ENCODE measurements at places on chromosomes 12 and 14. TPM values are rescaled to one million over a fixed set of nuclear protein-coding genes. Genes with fewer than 3 reads are reported as not detected.

DNA sequence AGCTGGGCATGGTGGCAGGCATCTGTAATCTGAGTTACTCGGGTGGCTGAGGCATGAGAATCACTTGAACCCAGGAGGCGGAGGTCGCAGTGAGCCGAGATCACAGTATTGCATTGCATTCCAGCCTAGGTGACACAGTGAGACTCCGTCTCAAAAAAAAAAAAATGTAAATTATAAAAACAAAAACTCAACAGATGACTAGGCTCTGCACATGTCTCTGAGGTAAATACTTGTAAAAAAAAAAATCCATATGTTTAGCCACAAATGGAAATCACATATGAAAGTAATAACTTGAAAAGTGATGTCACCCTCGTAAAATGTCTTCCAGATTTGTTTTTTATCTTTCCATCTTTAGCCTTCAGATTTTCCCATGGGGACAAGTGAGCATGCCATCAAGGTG, 85.0 kb downstream of the KICS2 start:
- peak; percentile 4 for DNase-seq

DNA sequence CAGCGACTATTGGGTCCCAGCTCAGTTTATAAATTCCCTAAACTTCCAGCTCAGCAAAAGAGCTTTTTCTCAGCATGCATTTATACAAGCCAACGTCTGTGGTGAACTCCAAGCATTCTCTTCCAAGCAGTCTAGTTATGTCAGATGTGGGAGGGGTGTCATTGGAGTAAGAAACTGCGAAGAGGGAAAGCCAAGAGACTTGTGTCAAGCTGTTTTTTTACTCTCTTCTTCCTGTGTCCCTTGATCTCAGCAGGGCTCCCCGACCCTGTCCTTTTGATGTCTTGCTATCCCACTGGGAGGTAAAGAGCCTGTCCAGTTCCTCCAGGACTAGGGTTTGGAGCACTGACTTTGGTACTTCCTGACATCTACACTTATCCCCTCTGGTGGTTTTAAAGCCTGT, 69.0 kb downstream of the PPM1H start:
- no peak for DNase-seq

- no peak for DNase-seq
Observed at GRCh38 chr12:75661908-75662307, 150.5 kb upstream of the KRR1 start.

DNA sequence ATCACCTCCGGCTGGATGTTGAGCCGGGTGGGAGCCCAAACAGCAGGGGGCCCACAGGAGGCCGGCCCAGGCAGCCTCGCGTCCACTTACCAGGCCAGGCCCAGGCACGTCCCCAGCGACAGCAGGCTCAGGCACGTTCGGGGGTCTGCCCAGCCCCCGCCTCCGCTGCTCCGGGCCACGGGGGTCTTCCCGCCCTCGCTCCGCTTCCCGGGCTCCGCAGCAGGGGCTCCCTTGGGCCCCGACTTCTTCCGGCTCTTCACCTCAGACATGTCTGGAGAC, 216 bp downstream of the IKBIP start:
- DNase-seq: peak; percentile 36

DNA sequence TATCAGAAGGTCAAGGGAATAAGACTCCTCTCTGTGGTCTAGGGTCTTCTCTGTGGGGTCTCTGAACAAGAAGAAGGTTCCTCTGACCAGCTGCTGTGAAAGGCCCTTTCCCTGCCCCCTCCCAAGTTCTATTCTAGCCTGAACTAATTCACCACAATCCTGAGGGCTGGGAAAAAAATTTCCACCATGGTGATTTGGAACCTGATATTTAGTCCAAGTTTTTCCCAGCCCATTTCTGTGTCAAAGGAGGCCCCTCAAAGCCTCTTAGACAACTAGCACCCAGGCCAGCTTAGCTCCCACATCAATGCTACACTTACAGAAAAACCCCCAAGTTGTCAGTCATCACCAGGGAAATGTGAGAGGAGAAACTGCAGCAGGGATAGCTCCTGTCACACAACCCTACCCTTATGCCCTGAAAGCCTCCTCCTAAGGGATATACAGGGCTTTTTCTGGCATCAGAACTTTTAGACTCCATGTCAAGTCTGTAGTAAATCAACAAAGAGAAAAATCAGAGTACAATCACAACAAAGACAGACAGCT, 4.5 kb downstream of the FMNL3 start:
- no peak for DNase-seq

DNA sequence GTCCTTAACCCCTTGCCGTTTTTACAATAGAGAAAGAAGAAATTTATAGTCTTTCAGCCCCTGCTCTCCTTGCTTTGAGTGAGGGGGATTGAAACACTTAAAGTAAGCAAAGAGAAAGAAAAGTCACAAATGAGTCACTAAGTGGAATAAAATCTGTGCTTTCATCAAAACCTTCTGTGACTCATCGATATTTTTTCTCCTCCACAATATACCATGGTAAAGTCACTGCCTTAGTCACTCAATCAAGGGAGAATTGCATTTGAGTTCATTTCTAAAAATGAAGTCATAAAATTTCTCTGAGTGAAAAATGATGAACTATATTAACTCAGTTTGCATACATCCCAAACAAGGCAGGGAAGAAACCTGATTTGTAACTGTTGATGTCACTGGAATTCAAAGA, 470.3 kb downstream of the FOXG1 start:
- peak; percentile 86 for DNase-seq

DNA sequence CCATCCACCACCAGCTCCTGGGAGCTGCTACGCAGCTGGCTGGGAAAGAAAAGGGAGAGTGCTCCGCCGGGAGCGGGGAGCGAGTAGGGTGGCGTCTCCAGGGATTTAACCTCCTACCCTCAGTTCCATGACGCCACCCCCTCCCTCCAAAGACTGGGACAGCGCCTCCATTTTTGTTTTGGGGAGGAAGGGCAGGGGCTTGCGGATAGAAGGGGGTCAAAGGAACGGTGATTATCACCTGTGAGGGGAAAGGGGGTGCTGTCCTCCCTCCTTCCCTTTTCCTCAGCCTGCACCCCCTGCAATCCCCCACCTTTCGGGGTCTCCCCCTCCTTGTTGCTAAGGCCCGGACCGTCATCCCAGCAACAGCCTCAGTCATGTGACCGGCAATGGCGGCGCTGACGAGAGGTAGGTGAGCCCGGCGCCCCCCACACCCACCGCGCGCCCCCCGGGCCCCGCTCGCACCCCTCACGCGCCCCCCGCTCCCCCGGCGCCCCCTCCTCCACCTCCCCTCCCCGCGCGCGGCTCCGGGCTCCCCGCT, at the start of gene DTX3:
Gene DTX3, plus strand, starts transcription at position 371 of the 538 bp plus-strand sequence. CDS start 1,694 bp downstream, outside the sequence.
- no peak for DNase-seq

GRCh38 chr12:72276181-72276805, 4.1 kb downstream of the TRHDE start:
- DNase-seq: no peak

GRCh38 chr12:126432780-126433179, 1367.5 kb downstream of the AACS start:
- DNase-seq: no peak

DNA sequence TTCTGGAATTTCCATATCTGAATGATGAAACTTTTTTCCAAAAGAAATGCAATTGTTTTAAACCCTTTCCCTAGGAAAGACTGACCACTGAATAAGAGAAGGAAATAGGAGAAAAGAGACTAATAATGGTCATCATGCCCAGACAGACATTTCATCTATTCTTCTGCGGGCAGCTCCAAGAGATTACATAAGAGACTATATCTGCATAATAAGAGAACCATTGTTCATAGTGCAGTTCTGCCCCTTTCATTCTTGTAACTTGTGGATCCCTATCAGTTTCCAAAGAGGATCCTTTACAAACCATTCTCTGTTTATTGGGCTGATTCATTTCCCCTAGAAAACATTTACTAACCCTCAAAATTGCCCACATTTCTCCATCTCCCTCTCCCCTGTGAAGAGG, 197.8 kb downstream of the FSCB start:
- no peak for DNase-seq

- no peak for DNase-seq
Observed at GRCh38 chr12:27335364-27336281, 3.0 kb downstream of the BMAL2 start.

DNA sequence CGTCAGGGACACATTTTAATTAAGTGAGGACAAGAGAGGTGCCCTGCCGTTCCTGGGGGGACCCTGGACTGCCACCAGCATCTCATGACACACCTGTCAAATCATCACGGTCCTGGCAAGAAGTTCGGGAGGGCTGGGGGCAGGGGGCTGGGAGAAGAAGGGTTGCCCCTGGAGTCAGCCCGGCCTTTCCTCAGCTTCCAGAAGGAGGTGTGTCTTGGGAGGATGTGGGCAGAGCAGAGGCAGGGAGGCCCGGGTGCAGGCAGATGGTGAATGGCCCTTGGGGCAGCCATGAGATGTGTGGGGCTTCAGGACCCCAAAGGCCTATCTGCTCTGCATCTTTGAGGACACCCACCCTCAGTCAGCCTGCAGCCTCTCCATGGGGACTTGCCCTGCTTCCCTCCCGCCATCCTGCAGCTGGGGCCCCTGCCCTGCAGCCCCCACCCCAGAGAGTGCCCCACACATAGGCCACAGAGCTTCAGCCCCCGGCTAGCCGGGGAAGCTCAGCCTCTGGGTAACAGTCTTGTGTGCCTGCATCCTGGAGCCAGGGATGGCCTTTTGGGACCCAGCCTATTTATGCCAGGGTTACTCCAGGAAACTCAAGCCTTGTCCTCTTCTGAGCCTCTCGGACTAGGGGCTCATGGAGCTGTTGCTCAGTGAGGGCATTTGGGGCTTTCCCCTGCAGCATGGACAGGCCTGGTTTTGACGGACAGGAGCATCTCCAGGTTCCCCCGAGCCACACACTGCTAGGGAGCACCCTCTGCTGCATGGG, 178.5 kb downstream of the KIF26A start:
- no peak for DNase-seq

DNA sequence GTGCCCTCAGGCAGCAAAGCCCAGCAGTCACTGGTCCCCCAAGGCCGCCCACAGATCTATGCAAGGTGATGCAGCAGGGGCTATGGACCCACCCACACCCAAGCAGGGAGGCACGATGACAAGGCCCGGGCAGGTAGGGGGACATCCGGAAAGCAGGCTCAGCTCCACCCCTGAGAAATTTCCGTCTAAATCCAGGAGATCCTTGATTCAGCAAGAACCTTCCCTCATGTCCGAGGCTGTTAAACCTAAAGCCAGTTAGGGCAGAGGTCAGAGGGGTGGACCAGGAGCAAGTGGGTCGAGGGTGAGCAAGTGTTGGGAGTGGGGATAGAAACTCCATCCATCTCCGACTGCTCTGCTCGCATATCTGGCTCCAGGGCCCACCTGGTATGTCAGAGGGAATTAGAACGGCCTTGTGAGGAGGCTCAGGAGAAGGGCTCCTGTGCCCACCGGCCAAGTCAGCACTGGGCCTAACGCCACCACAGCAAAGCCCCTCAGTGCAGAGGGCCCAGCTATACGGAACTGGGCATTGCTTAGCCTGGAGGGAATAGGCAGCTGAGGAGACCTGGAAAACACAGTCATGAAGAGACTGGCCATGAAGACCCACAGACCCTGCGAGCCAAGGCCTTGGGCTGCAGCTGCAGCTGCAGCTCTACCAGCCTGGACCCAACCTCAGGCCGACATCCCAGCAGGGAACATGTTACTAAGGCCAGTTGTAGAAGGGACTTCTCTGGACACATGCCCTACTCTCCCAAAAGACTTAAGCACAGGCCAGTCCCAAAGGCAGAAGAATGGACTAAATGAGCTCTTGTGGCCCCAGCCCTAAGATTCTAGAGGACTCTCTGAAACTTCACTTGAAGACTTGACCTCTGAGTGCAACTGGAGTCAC, 34.3 kb downstream of the DAD1 start:
- DNase-seq: no peak

DNA sequence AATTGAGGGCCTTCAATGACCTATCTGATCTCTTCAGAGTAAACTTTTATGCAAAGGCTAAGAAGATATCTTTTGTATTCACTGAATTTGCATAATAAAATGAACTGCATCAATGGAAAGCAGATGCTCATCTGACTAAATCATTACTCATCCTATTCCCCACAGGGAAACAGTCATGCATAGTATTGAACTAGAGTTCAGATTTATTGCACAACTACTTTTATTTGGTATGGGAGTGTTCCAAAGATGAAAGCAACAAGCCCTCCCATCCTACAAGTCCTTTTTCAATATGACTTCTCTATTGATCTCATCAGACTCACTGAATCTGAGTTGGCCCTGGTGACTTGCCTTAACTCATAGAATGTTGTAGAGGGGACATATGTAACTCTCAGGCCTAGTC, 159.8 kb downstream of the KITLG start:
- peak; percentile 93 for DNase-seq

DNA sequence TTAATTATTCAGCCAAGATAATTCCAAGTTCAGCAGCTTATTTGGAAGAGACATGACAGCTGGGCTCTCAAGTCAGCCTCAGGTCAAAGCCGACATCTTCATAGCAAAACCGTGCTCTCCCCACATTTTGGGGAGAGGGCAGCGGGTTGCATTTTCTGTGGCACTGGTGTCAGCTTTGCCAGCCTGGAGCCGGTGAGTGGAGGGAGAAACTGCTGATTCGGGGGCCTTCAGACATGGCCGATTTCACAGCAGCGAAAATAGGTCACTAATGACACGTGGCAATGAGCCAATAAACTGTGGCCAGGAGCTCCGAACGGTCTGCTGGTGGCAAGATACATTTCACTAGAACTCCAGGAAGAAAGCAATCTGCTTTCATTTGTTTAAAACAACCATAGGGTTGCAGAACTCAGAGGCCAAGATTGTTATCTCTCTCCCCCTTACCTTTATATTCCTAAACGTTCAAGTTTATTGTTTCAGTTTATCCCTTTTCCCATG, 173.2 kb downstream of the CAND1 start:
- no peak for DNase-seq

- DNase-seq: no peak
Observed at GRCh38 chr14:97149775-97150174, 352.6 kb downstream of the VRK1 start.

GRCh38 chr14:104315625-104316024, 177.2 kb downstream of the KIF26A start:
- no peak for DNase-seq

- DNase-seq: no peak
Observed at GRCh38 chr12:75994069-75994740, 37.4 kb downstream of the PHLDA1 start.

DNA sequence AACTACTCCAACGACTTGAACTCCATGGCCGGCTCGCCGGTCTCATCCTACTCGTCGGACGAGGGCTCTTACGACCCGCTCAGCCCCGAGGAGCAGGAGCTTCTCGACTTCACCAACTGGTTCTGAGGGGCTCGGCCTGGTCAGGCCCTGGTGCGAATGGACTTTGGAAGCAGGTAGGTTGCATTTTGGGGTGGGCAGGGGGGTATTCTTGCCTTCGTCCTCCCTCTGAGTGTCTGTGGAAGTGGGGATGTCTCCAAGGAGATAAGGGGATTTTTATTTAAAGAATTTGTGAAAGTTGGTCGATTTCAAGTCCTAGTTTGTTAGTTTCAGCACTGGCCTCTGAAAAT, 1.3 kb downstream of the ASCL1 start:
- DNase-seq: no peak

The ADAM21 gene
- total RNA-seq: 0.56 TPM

The MYF6 gene
- not detected for total RNA-seq

The CD4 gene
- 0.11 TPM for total RNA-seq

The ASCL1 gene
- total RNA-seq: not detected

The PRH2 gene
- not detected for total RNA-seq

The KIF26A gene
- total RNA-seq: 0.09 TPM

The C14orf132 gene
- 37.9 TPM for total RNA-seq

The RNASE11 gene
- not detected for total RNA-seq
